ENCODE measurements at places on chromosomes 7 and 10. TPM values are rescaled to one million over a fixed set of nuclear protein-coding genes. Genes with fewer than 3 reads are reported as not detected.

The HOXA5 gene
- total RNA-seq: 0.62 TPM

DNA sequence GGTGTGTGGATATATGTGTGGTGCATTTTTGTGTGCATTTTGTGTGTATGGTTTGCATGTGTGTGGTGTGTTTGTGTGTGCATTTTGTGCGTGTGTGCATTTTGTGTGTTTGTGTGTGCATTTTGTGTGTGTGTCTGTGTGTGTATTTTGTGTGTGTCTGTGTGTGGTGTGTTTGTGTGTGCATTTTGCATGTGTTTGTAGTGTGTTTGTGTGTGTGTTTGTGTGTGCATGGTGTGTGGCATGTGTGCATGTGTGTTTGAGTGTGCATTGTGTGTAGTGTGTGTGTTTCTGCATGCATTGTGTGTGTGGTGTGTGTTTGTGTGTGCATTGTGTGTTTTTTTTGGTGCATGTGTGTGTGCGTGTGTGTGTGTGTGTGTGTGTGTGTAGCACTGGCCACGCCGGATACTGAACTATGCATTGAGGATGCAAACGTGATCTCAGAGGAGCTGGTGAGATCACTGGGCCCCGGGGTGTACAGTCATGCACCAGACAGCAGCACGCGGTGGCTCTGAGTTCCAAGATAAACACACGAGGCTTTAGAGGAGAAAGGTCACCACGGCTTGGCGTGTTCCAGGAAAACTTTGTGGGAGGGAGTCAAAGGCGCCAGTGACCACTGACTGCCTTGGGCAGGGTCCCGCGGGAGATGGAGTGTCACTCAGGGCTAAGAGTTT lies 106.6 kb upstream of the SHH start:
- peak; percentile 57 for DNase-seq

- no peak for DNase-seq
Measured at GRCh38 chr7:49091519-49091918, 167.2 kb downstream of the CDC14C start.

- no peak for DNase-seq
Measured at GRCh38 chr7:140294454-140294853, 103.9 kb downstream of the SLC37A3 start.

The CHST3 gene
- total RNA-seq: 15.4 TPM

The ADAM8 gene
- 2.5 TPM for total RNA-seq

DNA sequence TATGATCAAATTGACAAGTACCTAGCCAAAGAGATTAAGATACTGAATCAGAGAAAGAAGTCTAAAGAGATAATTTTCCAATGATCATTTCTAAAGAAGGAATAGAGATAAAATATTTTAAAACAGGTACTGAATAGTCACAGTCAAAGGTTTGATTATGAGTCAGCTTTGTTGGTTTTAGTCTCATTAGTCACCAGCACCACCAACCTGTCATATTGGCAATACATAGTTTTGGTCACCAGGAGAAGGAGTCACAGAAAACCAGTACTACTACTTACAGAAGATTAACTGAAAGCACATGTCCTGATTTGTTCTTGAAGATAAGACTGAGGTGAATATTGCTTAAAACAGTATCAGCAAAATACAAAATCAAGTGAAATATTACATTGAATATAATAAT lies 34.6 kb downstream of the ZEB1 start:
- no peak for DNase-seq

GRCh38 chr7:87013840-87014190 lies 45.6 kb downstream of the ELAPOR2 start:
- no peak for DNase-seq

DNA sequence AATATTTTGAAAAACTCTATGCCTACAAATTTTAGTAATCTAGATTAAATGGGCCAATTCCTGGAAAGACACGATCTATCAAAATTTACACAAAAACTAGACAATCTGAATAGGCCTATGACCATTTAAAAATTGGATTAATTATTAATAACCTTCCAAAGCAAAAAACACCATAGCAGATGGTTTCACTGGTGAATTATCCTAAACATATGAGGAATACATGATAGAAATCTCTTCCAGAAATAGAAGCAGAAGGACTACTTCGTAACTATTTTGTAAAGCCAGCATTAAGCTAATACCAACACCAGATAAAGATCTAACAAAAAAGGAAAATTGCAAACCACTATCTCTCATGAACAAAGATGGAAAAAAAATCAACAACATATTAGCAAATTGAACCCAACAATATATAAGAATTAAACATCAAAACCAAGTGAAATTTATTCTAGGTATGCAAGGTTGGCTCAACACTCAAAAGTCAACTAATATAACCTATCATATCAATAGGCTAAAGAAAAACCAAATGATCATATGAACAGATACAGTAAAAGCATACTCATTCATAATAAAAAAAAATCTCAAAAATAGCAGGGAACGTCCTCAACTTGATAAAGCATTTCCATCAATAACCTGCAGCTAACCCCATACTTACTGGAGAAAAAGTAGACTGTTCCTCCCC lies 16.3 kb downstream of the WASL start:
- DNase-seq: no peak

Measured in Right ventricle myocardium superior (tissue), 1 donor.